ENCODE measurements at places on chromosomes 4 and X.

DNA sequence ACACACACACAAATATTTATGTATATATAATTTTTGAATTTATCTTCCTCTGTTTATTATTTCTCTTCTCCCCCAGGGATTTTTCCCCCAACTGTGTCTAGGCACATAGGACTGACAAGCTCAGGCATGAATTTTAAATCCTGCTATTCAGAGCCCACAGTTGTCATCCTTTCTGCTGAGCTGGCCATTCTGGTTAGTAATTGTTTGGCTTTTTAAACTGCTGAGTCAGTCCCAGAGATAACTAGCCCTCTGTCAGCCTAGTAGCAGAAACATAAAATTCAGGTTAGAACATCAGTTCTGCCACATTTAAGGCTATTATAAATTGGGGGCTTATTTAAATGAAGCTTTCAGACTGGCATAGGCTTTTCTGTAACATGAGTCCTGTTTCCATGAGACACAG lies 151.7 kb upstream of the MAOA start:
- DNase-seq: no peak

GRCh38 chrX:127571834-127572233 lies 480.4 kb downstream of the ACTRT1 start:
- no peak for DNase-seq

GRCh38 chr4:130336585-130337217 lies 1240.7 kb downstream of the C4orf33 start:
- DNase-seq: no peak

- peak; percentile 68 for DNase-seq
These were observed 64.9 kb upstream of the SOD3 start for GRCh38 chr4:24730256-24731001.

DNA sequence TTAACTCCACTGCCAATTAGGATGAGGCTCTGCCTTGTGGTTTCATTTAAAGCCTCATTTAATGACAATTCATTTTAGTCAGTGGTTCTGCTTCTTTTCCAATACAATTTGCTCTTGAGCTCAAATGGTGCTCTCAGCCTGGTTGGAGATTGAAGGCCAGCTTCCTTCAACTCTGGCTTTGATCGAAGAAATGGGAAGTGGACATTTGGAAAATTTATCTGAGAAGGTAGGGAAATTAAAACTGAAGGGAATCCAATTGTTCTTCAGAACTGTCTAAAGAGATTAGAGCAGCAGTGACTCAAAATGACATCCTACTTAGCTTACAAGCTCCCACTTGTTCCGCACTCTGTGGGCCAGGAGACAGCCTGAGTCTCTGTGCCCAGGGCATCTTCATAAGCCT lies 206.8 kb downstream of the SMARCA1 start:
- DNase-seq: no peak

DNA sequence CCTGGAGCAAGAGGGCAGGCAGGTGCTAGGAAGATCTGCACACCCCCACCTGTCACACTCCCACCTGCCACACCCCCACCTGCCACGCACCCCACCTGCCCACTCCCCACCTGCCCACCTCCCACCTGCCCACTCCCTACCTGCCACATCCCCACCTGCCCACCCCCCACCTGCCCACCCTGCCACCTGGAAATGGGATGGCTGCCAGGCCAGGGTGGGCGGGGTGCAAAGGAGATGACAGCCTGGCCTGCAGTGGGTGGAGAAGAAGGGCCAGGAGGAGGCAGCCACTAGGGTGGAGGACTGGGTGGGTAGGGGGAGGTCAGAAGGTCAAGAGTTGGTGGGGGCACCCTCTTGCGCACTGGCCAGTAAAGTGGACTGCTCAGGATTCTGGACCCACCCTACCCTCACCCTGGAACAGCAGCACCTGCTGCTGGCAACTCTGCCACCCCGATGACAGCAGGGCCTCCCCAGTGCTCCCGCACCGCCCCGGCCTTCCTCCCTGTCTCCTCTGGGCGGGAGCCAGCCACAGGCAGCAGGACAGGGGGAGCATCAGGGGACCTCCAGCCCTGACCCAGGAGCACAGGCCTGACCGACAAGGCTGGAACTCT lies 66.8 kb upstream of the NKX1-1 start:
- peak; percentile 47 for DNase-seq

DNA sequence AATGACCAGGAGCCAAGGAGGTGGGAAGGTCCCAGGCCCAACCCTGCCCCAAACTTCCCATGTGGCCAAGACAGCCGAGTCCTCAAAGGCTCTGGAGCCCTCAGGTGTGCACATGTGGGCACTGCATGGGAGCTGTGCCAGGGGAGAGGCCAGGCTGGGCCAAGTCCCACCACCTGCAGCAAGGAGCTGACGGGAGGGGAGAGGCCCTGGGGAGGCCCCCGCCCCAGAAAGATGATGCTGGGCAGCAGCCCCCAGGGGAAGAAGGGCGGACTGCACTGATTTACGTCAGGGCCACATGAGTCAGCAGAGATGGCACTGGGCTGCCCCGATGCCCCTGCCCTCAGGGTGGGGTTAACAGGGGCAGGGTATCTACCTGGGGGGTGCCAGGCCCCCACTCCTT lies 1.4 kb downstream of the L1CAM start:
- no peak for DNase-seq

DNA sequence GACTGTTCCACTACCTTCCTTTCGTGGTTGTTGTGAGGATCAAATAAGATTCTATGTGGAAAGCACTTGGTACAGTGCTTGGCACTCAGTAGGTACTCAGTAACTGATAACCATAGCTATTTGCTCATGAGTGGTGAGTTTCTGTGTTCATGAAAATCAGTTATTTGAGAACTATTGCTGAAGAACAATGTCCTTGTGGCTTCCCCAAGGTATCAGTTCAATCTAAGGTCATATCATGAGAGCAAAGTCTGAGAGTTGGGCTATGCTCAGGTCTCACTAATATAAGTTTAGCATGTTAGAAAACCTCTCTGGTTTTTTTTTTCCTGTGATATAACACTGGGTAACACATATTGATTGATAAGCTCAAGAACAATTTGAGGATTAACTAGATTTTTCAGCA lies 147.8 kb downstream of the GRIA3 start:
- DNase-seq: no peak
